ENCODE measurements at places on chromosomes 12 and 14.

- no peak for DNase-seq
Observed at GRCh38 chr12:11623382-11623781, 26.1 kb upstream of the ETV6 start.

DNA sequence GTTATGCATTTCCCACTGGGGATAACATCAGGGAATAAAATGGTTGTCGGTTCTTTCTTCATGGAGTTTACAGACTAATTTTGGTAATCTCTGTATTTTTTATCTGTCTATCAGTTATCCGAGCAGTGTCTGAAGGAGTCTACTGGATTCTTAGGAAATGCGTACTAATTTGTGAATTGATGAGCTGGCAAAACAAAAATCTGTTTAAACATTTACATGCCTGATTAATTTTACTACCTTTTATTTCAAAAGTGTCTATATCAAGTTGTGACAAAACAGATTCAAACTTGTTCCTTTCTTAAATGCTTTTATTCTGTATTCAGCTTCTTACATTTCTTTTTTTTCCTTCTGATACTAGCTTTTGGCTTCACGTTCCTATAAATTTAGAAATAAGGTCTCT lies 4.4 kb downstream of the RIMKLB start:
- no peak for DNase-seq

DNA sequence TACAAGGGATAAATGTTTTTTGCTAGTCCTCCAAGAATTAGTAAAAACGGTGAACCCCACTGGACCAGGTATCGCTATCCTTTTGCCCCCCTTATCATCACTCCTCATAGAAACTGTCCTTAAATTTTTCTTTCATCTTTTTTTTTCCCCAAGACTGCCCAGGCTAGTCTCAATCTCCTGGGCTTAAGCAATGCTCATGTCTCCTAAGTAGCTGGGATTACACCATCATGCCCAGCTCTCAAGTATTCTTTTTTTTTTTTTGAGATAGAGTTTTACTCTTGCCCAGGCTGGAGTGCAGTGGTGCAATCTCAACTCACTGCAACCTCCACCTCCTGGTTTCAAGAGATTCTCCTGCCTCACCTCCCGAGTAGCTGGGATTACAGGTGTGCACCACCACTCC lies 9.7 kb downstream of the IRF2BPL start:
- DNase-seq = no peak

GRCh38 chr12:88419794-88420193 lies 160.5 kb downstream of the KITLG start:
- no peak for DNase-seq
